ENCODE measurements at places on chromosomes 3 and 15.
A peak's percentile ranks its signal among the peaks of the same experiment; 100 is the strongest.

DNA sequence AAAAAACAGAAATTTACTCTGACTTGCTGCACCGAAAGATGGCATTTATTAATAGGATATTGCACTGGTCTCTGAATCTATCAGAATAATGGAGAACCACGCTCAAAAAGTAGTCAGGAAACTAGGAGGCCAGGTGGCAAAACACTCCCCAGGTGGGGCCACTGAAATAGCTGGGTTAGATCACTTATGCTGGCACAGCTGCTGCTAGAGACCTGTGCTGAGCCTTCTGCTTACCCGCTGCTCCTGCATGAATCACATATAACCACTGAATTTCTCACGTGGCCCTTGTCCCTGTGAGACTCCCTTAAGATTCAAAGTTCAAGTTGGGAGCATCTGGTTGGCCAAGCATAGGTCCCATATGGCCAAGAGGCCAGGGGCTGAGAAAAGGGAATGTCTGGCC is 66.0 kb upstream of the OXTR start:
- DNase-seq: no peak

DNA sequence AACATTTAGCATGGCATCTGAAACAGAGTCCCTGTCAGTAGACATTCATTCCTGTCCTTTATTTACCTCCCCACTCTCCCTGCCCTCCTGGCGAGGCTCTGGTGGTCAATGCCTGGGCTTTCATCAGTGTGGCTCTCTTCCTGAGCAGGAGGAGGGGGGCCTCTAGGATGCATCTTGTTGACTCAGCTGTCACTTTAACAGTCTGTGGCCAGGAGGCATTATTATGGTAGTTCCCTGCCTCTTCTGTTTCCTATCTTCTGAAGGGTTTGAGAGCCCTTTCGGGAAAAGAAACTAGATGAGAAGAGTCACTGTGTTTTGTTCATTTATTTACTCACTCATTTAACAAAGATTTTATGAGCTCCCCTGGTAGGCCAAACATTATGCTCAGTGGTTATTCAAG is 2.4 kb upstream of the PPP1R14D start:
- no peak for DNase-seq

- DNase-seq: no peak
These were observed 42.1 kb downstream of the VGLL3 start for GRCh38 chr3:86948822-86949221.

DNA sequence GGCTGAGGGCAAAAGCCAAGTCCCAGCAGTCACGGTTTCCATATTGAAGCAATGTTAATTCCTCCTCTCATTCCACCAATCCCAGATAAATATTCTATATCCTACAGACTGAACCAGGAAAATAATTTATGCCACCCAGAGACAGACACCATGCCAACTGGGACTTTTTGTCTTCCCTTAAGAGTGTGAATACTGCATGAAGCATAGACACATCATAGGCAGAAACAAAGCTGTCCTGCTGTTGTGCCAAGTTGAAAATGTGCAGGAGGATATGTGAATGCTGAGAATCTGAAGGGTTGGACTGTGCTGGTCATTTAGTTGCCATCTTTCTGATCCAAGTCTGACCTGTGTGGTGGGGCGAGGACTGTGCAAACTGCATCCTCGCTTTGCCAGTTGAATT is 37.7 kb downstream of the RFTN1 start:
- no peak for DNase-seq

- no peak for DNase-seq
These were observed 473.7 kb downstream of the LPP start for GRCh38 chr3:188627652-188628051.

DNA sequence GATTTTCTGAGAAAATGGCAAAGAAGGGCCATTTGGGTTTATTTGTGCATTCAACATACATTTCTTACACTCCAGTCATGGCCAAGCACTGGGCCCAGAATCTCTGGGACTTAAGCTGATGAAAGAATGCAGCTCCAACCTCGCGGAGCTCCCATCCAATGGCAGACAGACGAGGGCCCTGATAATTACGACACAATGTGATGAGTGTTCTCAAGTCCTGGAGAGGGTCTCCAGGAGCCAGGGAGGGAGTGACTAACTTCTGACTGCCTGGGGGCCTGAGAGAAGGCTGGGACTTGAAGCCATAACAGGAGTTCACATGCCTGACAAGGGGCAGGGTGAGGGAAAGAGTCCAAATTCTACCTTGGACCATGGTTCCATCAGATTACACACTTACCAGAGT is 42.6 kb upstream of the BNC1 start:
- no peak for DNase-seq

GRCh38 chr3:74921676-74922075 is 307.2 kb upstream of the CNTN3 start:
- DNase-seq: no peak

GRCh38 chr3:58749948-58750347 is 83.4 kb upstream of the FAM3D start:
- DNase-seq: no peak

GRCh38 chr15:84852212-84852611 is 32.2 kb upstream of the SLC28A1 start:
- DNase-seq: no peak

GRCh38 chr3:127964053-127964452 is 49.0 kb downstream of the KBTBD12 start:
- DNase-seq: no peak

GRCh38 chr3:107833043-107833442 is 257.8 kb downstream of the CD47 start:
- no peak for DNase-seq

DNA sequence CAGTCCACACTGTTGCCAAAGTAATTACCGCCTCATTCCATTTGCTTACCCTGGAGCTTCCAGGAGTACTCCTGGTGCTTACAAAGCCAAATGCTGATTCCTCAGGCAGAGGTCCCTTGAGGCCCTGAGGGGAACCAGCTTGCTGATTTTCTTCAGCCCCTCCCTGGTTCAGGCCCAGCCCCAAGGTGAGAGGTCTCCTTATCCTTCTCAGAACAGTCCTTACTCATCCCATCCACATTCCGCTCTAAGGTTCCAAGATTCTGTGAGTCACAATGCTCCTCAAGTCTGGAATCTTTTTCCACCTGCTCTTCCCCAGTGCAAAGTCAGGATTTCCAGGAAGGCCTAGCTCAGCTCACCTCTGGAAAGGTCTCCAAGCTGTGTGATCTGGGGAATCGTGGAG is 1.8 kb upstream of the ATP10A start:
- DNase-seq: no peak

- DNase-seq: no peak
These were observed 102.3 kb upstream of the TPM1 start for GRCh38 chr15:62940093-62940754.

GRCh38 chr3:122993124-122993978 is 34.2 kb downstream of the SEMA5B start:
- DNase-seq: no peak

DNA sequence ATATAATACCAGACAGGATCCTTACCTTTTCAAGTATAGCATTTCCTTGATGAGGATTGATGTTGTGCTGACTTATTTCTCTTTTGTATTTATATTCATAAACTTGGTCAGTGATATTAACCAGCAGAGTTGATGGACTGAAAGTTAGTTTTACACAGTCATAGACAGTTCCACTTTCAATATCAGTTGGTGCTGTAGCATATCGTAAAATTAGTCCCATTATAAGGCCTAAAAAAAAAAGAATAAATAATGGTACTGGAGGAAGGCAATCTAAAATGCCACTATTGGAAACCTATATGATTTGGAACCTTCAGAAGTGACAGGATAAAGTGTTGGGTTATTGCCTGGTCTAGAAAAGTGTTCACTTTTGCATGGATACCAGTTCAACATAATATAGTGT is 16.3 kb downstream of the SLC9A9 start:
- no peak for DNase-seq

- DNase-seq: no peak
These were observed 1.1 kb upstream of the ECT2 start for GRCh38 chr3:172749230-172749965.

- no peak for DNase-seq
These were observed 541.3 kb downstream of the UNC13C start for GRCh38 chr15:54519577-54519976.

GRCh38 chr15:38612159-38612863 is 47.7 kb upstream of the RASGRP1 start:
- no peak for DNase-seq

DNA sequence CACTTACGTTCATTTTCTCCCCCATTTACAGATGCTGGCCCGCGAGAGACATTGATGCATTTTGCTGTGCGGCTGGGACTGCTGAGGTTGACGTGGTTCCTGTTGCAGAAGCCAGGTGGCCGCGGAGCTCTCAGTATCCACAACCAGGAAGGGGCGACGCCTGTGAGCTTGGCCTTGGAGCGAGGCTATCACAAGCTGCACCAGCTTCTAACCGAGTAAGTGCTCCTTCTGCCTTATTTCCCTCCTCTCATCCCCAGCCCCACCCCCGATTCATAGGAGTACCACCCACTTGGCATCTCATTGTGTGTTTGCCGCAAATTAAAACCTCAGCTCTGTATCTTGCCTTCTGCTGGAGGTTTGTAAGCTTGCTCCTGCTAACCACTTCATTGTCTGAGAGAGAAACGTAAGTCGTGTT is 163.3 kb downstream of the AKAP13 start:
- peak; percentile 12 for DNase-seq

DNA sequence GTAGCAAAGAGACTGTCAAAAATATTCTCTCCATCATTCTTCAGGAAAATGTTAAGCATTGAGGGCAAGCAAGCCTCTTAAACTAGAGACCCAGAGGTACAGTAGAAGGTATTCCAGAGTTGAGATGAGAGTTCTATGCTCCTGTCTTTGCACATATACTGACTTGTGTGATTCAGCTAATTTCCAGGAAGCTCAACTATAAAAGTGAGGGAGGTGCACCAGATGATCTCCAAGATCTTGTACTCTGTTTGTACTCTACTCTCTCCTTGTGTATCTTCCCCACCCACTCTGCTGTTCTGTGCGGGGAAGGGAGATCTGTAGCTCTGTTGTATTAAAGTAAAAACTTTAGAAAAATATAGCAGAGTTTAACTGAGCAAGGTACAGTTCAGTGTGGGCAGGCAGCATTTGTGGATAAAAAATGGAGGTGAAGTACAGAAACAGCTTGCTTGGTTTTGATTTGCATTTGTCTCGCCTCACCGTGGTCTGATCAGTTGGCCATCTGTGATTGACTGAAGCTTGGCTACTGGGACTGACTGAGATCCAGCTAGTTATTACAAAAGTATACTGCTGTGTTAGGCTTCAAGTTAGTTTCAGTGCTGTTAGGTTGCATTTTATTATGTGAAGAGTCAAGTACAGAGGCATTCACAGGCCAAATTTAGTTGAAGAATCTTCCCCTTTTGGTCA is 463.1 kb upstream of the GOLIM4 start:
- no peak for DNase-seq

DNA sequence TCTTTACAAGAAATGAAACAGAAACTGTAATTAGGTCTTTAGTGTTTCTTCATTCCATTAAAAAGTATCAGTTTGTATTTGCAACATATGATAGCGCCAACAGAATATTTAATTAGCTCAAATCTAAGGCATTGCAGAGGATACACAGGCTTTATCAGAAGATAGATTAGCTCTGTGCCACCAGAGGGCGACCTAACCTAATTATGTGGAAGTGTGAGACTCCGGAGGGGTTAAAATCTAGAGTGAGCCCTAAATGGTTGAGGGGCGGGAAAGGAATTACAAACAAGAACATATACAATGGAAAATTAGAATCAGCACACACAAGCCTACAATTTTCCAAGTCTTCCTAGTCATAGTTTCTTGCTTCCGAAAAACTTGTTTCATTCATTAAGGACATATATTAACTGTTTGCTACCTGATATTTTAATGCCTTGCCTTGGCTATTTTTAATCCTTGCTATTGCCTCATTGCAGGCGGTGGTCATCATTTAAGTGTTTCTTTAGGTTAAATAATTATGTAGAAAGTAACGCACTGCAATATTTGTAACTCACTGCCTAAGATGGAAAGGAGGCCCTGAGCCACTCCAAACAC is 18.0 kb upstream of the RYR3 start:
- no peak for DNase-seq

DNA sequence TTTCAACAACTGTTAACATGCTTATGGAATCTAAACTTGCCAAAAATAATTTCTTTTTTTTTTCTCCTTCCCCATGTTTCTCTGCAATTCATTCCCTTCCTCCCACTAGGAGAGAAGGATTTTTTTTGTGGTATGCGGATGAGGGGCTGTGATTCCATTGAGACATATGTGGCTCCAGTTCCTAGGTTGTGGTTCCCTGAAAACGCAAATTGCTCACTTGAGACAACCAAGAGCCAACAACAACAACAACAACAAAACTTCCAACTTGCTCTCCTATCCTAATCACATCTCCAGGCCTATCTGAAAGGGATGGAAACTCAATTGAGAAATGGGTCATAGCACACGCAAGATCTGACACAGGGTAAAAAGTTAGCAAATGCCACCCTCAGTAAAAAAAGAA is 406.5 kb upstream of the TGFBR2 start:
- no peak for DNase-seq

DNA sequence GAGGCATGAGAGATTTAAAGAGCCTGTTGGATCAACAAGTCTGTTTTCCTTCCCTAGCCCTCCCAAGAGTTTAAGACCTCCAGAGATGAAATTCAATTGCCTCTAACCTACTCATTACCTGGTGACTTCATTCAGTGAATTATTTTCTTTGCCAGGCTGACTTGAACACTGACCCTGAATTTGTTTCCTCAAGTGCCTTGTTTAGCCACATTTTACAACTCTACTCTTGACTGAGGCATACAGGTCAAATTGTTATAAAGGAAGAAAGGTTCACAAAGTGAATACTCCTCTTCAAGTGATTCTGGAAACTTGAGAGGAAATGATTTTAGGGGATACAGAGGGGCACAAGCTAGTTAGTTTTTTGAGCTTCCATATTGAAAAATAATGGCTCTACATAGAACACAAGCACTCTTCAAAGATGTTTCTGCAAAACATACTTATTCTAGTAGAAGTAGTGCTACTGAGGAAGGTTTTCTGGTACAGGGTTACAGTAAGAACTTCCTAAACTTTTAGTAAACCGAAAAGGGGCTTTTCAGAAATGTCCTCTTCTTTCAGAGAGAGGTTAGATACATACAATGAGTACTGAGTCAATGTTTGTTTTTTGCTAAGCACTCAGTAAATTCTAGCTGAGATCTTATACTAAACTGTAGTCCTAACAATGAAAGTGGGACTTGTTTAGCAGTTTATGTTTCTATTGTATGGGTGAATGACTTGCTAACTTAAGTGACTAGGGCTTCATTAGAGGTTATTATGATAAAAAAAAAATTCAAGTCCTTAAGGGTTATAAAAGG is 137.4 kb upstream of the SATB1 start:
- no peak for DNase-seq

GRCh38 chr15:68792901-68793766 is 27.6 kb downstream of the ANP32A start:
- DNase-seq: no peak

Data from activated CD8-positive, alpha-beta memory T cell treated with anti-CD3 and anti-CD28 coated beads for 1 hour (primary cell).